Mucosa of descending colon (tissue), 3 donors: ENCODE measurements at places on chromosomes 2 and 18. TPM values are rescaled to one million over a fixed set of nuclear protein-coding genes. Genes with fewer than 3 reads are reported as not detected.

Gene GPC1
- 29.2 TPM for total RNA-seq

Gene C1GALT1C1L
- total RNA-seq, result not detected

Gene OXER1
- total RNA-seq, result 1.6 TPM

Gene NIF3L1
- total RNA-seq, result 28.1 TPM

Gene CERKL
- total RNA-seq, result 0.12 TPM

Gene MYL1
- total RNA-seq, result 0.36 TPM

Gene ERFE
- 0.38 TPM for total RNA-seq

Gene HNRNPLL
- total RNA-seq, result 68.2 TPM

Gene RAMP1
- 4.9 TPM for total RNA-seq

Gene EN1
- not detected for total RNA-seq

- no peak for DNase-seq
Observed at GRCh38 chr18:2510416-2510815, 60.9 kb downstream of the METTL4 start.

GRCh38 chr2:196598846-196599245 lies 40.7 kb upstream of the CCDC150 start:
- no peak for DNase-seq

DNA sequence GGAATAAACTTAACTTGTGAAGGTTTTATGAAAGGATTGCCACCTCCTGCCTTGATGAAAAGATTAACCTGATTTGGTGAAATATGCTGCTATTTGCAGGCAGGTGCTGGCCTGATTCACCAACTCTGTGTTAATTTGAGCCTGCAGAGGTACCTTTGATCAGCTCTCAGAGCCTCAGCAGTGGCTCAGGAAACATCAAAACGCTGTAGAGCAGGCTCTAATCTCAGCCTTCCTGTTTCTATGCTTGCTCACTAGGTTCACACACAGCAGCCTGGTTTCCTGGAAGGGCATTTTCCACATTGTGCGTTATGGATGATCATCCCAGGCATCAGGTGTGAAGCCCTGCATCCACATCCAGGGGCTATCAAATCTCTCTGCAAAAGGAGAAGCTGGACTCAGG lies 16.9 kb downstream of the TGIF1 start:
- no peak for DNase-seq

- DNase-seq, result no peak
Observed at GRCh38 chr2:106099691-106100090, 94.4 kb downstream of the UXS1 start.

GRCh38 chr18:31207391-31207790 lies 44.7 kb upstream of the DSC1 start:
- DNase-seq, result no peak

GRCh38 chr2:20812779-20813178 lies 10.1 kb downstream of the LDAH start:
- no peak for DNase-seq

DNA sequence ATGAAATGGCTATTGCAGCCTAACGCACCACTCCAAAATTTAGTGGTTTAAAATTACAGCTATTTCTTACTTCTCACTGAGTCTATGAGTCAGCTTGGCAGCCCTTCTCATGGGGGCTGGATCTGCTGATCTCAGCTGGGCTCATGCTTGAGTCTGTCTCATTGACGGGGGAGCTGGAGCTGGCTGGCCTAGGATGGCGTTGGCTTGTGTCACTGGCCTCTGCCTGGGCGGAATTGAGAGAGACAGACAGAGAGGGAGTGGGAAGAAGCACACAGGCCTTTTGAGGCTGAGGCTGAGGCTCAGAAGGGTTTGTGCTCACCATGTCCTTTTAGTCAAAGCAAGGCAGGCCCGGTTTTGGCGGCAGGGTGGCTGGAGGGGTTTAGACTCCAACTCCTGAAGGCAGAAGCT lies 412.1 kb upstream of the MYT1L start:
- peak; percentile 24 for DNase-seq

- no peak for DNase-seq
Observed at GRCh38 chr2:72793798-72794440, 31.9 kb downstream of the EXOC6B start.

DNA sequence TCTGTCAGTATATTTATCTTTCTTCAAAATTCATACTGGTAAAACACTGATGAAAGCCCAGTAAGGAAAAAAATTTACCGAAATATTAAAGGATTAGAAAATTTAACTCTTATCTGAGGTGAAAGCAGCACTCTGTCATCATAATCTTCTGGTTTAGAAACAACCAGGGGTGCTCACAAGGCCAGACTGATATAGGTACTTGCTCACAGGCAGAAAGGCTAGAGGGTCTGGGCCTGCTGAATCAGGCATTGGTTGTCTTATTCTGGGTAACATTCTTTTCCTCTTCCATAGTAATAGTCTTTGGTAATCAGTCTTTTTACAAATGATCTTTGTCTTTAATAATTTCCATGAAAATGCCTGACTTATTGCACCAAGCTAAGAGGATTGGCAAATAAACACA lies 221.4 kb upstream of the TFPI start:
- no peak for DNase-seq

DNA sequence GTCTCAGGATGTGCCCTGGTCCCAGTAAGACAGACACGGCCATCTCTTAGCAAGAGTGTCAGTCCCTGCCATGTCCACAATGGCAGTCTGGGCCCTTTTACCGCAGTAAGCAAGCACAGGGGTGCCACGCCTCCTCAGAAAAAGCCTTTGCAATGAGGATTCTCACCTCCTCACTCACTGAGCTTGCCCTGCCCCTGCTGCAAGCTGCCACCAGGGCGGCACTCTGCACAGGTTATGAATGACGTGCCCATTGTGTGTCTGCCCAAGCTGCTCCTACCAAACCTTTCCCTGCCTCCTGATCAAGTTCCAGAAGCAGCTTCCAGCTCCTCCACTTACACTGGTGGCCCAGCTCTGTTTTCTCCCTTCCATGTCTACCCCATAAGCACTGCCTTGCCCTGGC lies 23.3 kb downstream of the ERCC3 start:
- DNase-seq, result no peak

DNA sequence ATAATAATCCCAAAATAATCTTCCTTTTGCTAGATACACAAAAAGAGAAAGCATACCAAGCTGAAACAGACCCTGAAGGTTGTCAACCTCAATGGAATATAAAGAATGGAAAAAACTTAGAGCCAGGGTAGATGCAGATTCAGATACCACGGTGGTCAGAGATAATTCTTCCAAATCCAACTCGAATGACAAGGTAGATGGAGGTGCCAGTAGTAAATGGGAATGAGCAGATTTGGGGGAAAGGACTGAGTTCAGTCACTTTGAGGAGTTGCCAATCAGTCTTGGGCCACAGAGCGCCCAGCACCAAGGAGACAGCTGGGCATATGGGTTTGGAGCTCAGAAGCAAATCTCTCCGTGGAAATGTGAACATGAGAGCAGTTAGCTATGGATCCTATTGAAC lies 3.4 kb upstream of the CHMP1B start:
- no peak for DNase-seq

GRCh38 chr18:57910134-57910533 lies 107.0 kb upstream of the ATP8B1 start:
- DNase-seq, result no peak

DNA sequence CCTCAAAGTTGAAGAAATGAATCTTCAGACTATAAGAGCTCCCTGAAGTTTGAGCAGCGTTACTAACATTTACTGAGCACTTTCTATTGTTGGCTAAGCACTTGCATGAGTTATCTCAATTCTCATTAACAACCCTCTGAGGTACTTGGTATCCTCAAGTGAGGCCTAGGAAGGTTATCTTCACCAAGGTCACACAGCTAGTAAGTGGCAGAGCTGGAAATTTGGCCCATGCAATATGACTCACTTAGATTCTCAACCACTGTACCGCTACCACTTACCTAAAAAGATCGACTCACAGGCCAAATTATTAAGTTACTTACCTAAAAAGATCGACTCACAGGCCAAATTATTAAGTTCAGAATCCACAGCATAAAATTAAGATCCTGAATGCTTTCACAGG lies 8.7 kb upstream of the METAP1D start:
- no peak for DNase-seq

DNA sequence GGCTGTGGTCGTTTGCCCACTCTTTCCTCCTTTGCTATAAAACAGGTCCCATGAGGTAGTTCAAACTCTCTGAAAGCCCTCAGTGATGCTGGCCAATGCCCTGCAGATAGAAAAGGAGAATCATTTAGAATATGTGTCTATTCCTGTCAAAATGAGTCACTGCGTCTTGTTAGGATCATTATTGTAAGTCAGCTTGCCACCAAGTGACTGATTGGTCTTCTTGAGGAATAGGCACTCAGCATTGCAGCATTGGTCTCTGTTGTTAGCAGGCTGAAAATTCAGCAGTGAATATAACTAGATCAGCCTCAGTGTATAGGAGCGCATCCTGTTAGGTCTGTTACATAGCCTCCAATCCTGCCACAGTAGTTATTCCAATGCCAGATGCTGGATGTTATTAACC lies 28.9 kb downstream of the PRKRA start:
- no peak for DNase-seq

DNA sequence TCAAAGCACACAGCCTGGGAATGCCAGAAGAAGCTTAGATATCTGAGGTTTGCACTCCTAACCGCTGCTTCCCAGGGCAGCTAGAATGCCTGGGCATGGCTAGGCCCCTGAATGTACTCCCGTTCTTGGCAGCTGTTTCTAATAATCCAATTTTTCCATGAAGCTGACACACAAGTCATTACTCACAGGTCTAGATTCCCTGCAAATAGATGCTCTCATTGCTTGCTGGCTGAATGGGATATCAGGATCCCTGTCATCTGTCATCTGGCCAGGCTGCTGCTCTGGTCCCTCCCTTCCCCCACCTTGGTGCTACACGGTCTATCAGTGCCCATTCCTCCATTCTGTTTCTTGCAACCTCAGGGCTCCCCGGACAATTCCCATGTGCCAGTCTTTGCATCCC lies 40.7 kb upstream of the TEX51 start:
- no peak for DNase-seq

GRCh38 chr18:6413579-6414117 lies 1.1 kb downstream of the L3MBTL4 start:
- peak; percentile 11 for DNase-seq

GRCh38 chr2:48929571-48930301 lies 174.2 kb upstream of the LHCGR start:
- DNase-seq, result no peak

DNA sequence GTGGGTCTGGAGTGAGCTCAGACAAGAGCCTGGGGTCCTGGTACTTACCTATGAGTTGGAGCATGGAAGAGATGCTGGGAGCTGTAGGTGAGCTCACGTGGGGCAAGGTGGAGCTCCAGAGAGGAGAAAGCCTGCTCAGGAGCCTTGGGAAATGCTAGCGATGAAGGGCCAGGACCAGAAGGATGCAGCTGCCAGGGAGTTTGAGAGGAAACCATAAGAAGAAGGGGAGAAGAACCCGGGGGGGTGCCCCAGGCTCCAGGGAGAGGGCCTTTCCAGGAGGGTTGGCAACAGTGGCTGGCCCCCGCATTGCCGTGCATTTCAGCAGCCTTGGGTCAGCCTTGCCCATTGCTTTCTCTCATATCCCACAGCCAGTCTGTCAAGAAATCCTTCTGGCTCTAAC lies 268.7 kb downstream of the GLI2 start:
- no peak for DNase-seq

DNA sequence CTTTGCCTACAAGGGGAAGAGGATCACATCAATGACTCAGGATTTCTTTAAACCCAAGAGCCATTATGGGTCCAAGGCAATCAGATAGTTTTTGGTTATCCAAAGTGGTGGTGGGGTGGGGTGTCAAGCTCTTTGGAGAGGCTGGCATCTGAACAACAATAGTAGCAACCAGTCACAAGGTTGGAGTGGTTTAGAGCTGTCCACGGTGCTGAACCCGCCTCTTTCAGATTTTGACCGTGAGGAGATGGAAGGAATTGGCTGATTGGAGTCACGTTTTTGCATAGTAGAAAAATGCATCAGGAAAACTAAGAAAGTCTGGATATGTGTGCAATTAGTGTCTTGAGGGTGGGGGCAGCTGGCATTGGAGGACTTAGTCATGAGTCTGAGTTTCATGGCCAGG lies 159.9 kb downstream of the LOXHD1 start:
- DNase-seq, result peak; percentile 54

- no peak for DNase-seq
Observed at GRCh38 chr2:100581277-100581612, 18.5 kb downstream of the PDCL3 start.

DNA sequence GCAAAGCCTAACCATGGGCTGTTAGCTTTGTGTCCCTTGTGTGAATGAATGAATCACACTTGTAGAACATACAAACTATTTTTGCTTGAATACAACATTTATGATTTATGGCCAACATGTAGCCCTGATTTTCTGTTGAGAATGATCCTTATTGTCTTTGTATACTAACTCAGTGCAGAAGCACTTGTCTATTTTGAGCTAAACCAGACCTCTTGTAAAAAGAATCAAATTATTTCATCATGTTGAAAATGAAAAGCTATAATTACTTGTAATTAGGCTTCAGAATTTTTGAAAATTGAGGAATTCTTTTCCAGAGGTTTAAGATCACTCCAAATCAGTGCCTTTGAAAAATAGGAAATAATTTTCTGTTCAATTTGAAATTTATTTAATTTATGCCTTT lies 85.9 kb downstream of the ZNF407 start:
- DNase-seq, result no peak

DNA sequence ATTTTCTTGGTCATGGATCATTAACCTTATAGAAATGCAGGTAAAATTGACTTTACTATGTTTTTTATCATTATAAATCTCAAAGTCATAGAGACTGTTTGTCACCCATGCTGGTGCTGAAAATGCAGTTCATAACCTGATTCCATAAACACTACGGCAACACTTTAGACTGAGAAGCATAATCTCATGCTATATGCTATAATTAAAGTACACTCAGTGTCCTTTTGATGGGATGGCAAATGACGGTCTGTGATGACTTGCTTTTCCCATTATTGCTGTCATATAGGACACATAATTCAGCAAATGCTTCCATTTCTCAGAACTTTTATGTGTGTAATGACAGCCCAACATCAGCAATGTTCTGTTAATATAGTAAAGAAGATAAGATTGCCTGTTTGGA lies 162.9 kb downstream of the CD226 start:
- no peak for DNase-seq

DNA sequence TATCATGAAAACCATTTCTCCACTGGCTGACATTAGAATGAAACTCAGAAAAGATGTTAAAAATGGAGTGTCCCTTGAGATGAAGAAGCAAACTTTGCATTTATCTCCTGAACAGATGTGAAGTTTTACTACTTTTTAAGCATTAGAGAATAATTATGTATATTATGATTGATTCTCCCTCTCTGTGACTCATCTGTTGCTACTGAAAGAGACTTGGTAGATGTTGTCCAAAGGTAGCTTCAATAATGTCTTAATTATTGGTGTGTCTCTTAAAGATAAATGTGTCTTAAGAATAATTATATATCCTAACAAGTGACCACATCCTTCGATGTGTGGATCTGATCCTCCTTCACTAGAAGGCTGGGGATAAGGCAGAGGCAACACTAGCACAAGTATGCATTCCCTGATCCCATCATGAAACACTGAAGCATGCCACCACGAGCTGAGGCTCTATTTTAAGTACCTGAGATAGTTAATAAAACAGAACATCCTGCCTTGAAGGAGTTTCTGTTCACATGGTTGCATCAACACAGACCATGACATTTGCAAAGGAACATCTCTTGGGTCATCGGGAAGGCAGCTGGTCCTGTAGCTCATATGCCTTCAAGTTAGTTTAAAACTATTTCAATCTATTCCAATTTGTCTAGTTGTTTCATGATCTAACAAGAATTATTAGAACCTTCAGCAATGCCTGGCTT lies 15.5 kb downstream of the RND3 start:
- DNase-seq, result no peak
